Dermis microvascular lymphatic vessel endothelial cell (primary cell): ENCODE measurements at places on chromosomes 5 and 9. TPM values are rescaled to one million over a fixed set of nuclear protein-coding genes. Genes with fewer than 3 reads are reported as not detected.

ZNF483 gene
- 1.6 and 1.8 TPM in 2 replicates for total RNA-seq

TLX3 gene
- not detected in 2 replicates for total RNA-seq

DMRT3 gene
- not detected in 2 replicates for total RNA-seq

PRDM9 gene
- not detected in 2 replicates for total RNA-seq

TYRP1 gene
- total RNA-seq: 0.51 and 0.63 TPM in 2 replicates

ZDHHC11B gene
- total RNA-seq: not detected in 2 replicates

LRRC19 gene
- total RNA-seq: not detected in 2 replicates

SREK1 gene
- total RNA-seq: 44.7 and 47.3 TPM in 2 replicates

PTPRD gene
- 0.89 and 1.8 TPM in 2 replicates for total RNA-seq

ADGRV1 gene
- 0.13 and 0.25 TPM in 2 replicates for total RNA-seq

TMEM38B gene
- total RNA-seq: 5.1 and 7.7 TPM in 2 replicates

TAF11L5 gene
- not detected in 2 replicates for total RNA-seq

CDO1 gene
- total RNA-seq: 1.6 and 3.6 TPM in 2 replicates

ADAMTSL1 gene
- 4.7 and 9.1 TPM in 2 replicates for total RNA-seq
